ENCODE measurements at places on chromosomes 5 and 9. TPM values are rescaled to one million over a fixed set of nuclear protein-coding genes. Genes with fewer than 3 reads are reported as not detected.

Gene DRD1
- 0.99 TPM for total RNA-seq

Gene ADAMTSL2
- 5.5 TPM for total RNA-seq

DNA sequence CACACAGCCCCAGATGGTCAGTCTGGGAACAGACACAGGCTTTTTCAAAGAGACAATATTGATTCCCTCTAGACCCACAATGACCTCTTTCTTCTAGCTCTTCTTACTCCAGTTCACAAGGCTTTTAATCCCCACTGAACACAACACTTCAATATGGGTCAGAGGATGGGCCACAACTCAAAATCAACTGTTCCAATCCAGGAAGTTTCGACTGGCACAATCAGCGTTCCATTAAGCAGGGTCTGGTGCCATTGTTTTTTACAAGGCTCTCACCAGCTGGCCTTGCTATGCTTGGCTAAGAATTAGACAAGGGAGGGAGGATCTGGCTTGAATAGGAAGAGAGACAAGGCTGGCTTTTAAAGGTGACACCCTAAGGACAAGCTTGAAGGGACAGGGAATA lies 199.4 kb upstream of the SLC24A2 start:
- no peak for DNase-seq
- no peaks in the 10 kb centered on the region for H3K36me3 ChIP-seq
- no peak overlapping the region for H3K27ac ChIP-seq

Gene EDIL3
- total RNA-seq = 157 TPM

Gene OTP
- total RNA-seq = not detected

GRCh38 chr9:136327304-136327974 lies at the start of gene GPSM1:
TSS of gene GPSM1 (plus strand) at chr9:136327539. CDS start at chr9:136327696, 157 bp downstream.
- no peak for DNase-seq
- no peaks in the 10 kb centered on the region for H3K36me3 ChIP-seq
- no peaks in the 10 kb centered on the region for H3K27me3 ChIP-seq

Gene LCN15
- not detected for total RNA-seq

Gene SURF4
- 152 TPM for total RNA-seq

Gene QRFP
- not detected for total RNA-seq

DNA sequence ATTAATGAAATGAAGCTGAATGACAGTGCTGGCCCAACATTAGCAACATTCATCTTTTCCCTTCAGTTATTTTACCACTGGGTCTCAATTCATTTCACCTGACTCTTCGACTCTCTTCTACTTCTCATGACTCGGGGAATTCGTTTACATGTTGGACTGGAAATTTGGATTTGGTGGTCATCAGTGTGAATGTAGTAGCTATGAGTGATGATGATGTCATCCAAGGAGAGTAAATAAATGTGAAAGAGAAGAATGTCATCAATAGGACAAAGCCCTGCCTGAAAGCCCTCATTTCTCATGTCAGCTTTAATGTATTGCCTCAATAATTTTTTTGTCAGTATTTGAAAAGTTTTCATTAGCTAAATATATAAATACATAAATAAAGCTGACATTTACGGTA lies 21.9 kb upstream of the CFAP95 start:
- no peak overlapping the region for H3K27ac ChIP-seq
- no peak for DNase-seq
- no peaks in the 10 kb centered on the region for H3K27me3 ChIP-seq
- H3K4me1 ChIP-seq = no peaks in the 10 kb centered on the region
- no peak overlapping the region for H3K4me3 ChIP-seq

DNA sequence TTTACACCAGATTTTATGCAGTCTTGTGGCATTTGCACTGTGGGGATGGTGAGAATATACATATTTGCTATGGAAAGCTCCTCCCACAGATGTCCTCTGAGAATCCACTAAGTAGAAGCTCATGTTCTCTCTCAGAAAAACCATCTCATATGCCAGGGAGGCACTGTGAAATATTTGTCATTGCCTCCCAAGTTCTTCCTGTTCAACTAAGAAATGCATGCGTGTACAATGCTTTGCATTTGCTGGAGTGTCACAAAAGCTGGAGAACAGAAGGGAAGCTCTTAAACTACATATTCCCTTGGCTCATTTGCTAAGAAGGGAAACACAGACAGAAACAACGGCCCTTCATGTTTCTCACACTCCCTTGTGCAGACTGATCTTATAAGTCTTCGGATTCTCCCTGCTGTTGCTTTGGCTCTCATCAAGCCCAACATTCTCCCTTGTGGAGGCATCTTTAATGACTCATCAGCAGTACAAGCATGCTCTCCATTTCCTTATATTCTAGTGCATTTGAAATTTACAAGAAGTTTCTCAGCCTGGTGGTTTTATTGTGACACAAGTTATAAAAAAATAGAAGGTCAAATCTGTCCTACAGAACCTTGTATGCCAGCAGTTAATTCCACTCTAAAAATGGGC lies 220.6 kb downstream of the TRIM36 start:
- no peak overlapping the region for H3K27ac ChIP-seq
- no peaks in the 10 kb centered on the region for H3K4me1 ChIP-seq
- H3K27me3 ChIP-seq = no peaks in the 10 kb centered on the region
- DNase-seq = no peak

DNA sequence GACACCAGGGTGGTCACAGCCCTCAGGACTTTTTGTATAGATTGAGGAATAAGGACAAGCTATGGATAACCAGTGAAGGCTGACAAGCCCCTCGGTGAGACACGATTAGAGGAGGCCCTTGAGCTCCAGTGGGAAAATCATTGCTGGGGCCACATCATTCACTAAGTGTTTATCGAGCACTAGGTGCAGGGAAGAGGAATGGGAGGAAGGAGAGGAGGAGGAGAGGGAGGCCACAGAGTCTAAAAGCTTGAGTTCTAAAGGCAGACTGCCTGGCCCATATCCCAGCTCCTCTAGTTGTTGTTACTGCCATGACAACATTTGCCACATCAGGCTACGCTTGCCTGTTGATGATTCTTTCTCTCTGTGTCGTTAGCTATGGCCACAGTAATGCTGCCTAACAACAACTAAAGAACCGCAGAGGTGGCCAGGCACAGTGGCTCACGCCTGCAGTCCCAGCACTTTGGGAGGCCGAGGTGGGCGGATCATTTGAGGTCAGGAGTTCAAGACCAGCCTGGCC lies 37.6 kb downstream of the NKX2-5 start:
- no peaks in the 10 kb centered on the region for H3K27me3 ChIP-seq
- H3K4me1 ChIP-seq = no peaks in the 10 kb centered on the region
- no peak overlapping the region for H3K27ac ChIP-seq
- H3K36me3 ChIP-seq = no peaks in the 10 kb centered on the region

GRCh38 chr5:146076028-146076427 lies 29.3 kb downstream of the PLAC8L1 start:
- no peaks in the 10 kb centered on the region for H3K36me3 ChIP-seq
- peaks cover 7% of the 10 kb centered on the region for H3K4me1 ChIP-seq
- no peak for DNase-seq
- H3K27ac ChIP-seq = no peak overlapping the region
- no peak overlapping the region for H3K4me3 ChIP-seq
- H3K27me3 ChIP-seq = no peaks in the 10 kb centered on the region

- no peaks in the 10 kb centered on the region for H3K4me1 ChIP-seq
- DNase-seq = no peak
- H3K4me3 ChIP-seq = no peak overlapping the region
- H3K36me3 ChIP-seq = no peaks in the 10 kb centered on the region
- no peak overlapping the region for H3K27ac ChIP-seq
- no peaks in the 10 kb centered on the region for H3K27me3 ChIP-seq
Measured at GRCh38 chr5:35899800-35900199, 38.6 kb downstream of the CAPSL start.

DNA sequence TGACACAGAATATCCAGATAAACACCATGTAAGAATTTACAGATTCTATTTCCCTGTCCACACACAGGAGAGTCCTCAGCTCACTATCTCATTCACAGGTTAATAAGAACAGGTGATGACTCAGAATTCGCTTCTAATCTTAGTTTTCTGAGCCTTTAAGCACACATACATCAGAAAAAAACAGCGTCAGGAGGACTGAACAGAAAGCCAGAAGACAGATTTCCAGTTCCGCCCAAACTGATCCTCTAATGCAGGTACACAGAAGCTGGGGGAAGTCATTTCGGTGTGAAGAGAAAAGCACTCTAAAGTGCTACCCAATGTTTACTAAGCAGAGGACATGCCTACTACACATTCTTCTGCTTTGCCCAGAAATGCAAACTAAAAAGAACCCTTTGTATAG lies 1.6 kb downstream of the CEMIP2 start:
- no peak for DNase-seq
- H3K27me3 ChIP-seq = no peaks in the 10 kb centered on the region
- H3K27ac ChIP-seq = no peak overlapping the region
- no peaks in the 10 kb centered on the region for H3K36me3 ChIP-seq

Gene ADRB2
- total RNA-seq = 2.8 TPM

DNA sequence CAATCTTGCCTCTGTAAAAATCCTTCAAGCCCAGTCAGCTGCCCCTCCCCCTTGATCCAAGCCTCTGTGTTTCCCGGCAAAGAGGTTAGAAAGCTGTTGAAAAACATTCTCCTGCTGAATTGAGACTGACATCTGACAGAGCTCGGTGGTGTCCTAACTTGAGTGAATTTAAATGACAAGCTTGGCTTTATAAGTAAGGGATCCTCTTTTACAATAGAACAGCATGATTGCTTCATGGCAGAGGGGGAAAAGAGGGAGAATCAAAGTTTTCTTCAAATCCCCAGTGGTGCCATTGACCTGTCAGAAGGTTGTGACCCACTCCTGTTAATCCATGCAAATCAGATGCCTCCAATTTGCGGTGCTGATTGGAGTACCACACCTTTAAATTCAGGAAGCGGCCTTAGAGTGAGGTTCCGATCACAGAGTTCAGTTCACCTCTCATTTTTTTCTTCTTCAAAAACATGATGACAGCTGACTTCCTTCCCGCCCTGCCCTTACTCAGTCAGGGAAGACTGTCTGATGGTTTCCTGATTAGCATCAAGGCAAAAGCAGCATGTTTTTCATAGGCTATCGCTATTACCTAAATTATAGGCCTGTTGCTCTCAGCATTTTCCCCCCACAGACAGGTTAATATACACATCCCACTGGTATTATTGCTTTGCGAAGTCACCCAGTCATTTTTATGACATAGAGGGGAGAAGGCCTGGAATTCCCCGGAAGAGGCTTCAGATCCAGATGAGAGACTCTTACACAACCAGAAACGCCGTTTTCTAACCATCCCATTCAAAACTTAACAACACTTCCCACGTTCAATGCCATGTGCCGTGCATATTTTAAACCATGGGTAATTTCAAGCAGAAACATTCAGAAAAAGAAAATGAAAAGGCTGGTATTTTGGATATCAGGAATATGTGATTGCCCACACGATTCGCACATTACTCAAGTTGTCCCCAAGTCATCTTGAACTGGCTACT lies 141.4 kb downstream of the EBF1 start:
- H3K4me3 ChIP-seq = peak overlapping the region; percentile 11
- peak overlapping the region; percentile 7 for H3K27ac ChIP-seq
- H3K4me1 ChIP-seq = peaks cover 12% of the 10 kb centered on the region
- no peaks in the 10 kb centered on the region for H3K36me3 ChIP-seq
- H3K27me3 ChIP-seq = no peaks in the 10 kb centered on the region
- DNase-seq = no peak

Gene IL9
- not detected for total RNA-seq

- H3K27me3 ChIP-seq = no peaks in the 10 kb centered on the region
- H3K36me3 ChIP-seq = no peaks in the 10 kb centered on the region
- DNase-seq = no peak
- no peak overlapping the region for H3K27ac ChIP-seq
- no peak overlapping the region for H3K4me3 ChIP-seq
- no peaks in the 10 kb centered on the region for H3K4me1 ChIP-seq
Measured at GRCh38 chr9:85445887-85446286, 295.9 kb downstream of the AGTPBP1 start.

Gene ARHGEF28
- total RNA-seq = 35.5 TPM

Measured in thoracic aorta (tissue), 2 donors.